ENCODE measurements at places on chromosomes 6 and 20.
A peak's percentile ranks its signal among the peaks of the same experiment; 100 is the strongest.

- no peak for DNase-seq
Measured at GRCh38 chr20:50146214-50146613, 7.3 kb downstream of the PEDS1 start.

GRCh38 chr6:121810158-121811032, 374.9 kb downstream of the GJA1 start:
- DNase-seq: no peak

GRCh38 chr6:114375541-114376192, 32.8 kb upstream of the HS3ST5 start:
- DNase-seq: no peak

DNA sequence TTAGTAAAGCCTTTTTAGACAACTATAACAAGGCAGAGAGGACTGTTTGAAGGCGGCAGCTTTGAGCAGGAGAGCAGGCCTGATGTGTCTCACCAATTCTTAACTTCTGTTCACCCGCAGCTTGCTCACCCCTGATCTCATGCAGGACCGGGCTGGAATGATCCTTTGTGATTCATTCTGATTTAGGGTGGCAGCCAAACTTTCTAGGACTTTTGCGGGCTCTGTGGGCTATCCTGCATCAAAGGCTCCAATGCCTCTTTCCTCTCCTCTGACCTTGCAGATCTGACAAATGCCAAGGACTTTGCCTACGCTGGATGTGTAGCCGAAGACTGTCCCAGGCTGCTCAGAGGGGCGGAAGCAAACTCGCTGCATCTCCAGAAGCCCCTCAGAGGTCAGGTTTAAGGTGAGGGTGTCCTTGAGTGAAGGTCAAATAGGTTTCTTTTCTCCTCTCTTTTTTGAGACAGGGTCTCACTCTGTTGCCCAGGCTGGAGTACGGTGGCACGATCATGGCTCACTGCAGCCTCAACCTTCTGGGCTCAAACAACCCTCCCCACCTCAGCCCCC, 72.3 kb downstream of the VEGFA start:
- DNase-seq: no peak

DNA sequence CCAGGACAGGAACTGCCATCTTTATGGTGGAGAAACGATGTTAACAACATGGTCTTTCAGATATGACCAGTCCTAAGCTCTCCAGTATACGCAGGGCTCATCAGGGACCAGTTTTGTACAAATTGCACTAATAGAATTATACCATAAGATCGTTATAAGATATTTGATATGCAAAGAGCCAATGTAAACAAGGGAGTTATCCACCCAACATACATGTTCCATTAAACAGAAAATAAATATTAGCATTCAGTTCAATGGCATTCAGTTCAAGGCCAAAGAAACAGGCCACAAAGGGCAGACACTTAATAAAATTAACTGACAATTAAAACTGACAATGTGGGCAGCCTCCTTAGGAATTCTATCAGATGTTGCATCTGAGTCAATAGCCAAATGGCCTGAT, 2.6 kb downstream of the GFOD1 start:
- no peak for DNase-seq

DNA sequence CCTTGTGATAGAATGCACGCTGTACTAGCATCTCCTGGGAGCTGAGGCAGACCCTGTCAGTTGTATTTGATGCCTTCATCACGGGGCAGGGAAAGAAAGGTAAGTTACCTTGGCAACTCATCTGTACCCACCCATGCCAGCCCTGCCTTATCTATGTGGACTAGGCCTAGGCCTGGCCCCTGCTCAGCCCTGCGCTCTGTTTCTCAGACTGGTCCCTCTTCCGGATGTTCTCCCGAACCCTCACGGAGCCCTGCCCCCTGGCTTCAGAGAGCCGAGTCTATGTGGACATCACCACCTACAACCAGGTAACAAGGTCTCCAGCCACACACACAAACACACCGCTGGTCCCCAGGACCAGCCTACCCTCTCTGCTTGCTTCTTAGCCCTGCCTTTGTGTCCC, 4.2 kb downstream of the PIGT start:
- DNase-seq: no peak

- DNase-seq: no peak
Measured at GRCh38 chr6:16591396-16592222, 169.7 kb downstream of the ATXN1 start.

DNA sequence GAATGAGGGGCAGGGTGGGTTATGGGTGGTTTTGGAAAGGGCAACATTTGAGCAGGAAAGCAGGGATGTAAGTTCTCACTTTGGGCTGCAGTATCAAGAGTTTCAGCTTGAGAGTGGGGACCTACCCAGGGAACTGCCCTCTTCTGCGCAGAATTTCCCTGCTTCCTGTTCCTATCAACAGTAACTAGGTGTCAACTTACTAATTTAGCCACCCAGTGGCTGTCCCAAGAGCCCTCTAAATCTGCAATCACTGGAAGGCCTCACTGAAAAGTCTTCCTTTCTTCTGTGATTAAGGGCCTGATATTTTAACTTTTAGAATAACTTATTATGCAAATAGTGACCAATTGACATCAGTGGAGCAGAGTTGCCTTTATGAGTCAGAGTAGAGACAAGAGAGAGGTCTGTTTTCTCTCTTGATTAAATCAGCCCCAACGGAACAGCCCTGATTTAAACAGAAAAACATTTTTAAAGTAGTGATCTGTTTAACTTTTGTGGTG, 118.2 kb upstream of the RIPOR2 start:
- DNase-seq: peak; percentile 77

GRCh38 chr6:130143709-130144108, 79.0 kb downstream of the SAMD3 start:
- DNase-seq: no peak

DNA sequence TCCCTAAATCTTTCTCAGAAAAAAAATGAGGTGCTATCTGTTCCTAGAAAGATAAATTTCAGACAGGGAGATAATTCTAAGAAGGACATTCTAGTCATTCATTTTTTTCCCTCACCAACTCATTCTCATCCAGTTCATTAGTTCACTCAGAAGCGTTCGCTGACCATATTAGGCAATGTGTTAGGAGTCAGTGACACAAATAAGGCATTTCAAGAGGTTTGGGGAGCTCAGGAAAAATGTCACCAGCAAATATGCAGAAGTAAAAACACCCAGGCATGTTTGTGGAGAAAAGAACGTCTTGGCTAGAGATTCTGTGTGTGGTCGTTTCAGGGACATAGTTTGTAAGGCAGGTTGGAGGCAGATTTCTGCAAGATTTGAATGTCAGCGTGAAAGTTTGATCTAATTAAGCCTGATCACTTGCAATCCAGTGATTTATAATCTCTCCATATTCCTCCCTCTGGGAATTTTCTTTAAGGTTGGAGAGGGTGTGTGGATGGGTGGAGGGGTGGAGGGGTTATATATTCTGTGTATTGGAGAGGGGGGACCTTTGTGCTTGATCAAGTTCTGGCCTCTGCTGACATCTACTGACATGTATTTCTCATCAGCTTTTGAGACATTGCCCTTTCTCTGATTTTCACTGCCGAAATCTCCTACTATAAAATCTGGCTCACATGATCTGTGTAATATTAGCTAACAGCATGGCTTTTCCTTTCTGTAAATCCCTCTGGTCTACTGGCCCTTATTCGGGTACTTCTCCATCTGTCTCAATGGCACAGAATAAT, 3.6 kb downstream of the MYCT1 start:
- DNase-seq: no peak

DNA sequence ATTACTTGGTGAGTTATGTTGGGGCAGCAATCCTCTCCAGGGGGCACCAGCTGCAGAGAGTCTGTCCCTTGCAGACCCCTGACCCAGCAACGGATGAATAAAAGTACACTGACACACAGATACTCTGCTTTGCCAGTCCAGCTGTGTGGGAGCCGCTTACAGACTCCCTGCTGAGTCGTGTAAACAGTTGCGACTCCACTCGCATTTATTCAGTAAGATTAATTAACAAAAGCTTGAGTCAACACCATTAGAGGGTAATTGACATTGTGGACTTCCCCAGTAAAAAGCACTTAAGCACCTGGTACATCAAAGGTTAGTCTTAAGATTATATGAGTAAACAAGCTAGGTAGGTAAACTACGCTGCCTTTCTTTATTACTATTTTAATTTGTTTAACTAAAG, 92.0 kb upstream of the TMEM181 start:
- no peak for DNase-seq

DNA sequence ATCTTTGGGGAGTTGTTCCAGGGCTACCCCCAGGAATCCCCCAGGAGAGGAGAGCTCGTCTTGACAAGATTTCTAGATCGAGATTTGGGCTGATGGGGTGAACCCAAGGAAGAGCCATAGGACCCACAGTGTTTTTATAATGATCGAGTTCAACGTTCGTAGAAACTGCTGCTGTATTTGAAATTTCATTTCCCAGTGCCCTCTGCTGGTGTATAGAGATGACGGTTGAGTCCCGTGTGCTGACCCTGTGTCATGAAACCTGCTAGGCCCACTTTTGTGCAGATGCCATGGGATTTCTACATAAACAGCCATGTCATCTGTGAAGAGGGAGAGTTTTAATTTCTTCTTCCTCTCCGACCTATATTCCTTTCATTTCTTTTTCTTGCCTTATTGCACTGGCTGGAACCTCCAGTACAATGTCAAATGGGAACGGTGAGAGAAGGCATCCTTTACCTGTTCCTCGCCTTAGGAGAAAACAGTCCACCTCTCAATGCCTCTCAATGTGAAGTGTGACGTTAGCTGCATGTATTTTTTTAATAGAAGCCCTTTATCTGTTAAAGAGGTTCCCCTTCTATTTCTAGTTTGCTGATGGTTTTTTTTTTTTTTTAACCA, 28.6 kb upstream of the NTSR1 start:
- no peak for DNase-seq

All from common myeloid progenitor, CD34-positive (primary cell).